ENCODE measurements at places on chromosomes 12 and 14.

DNA sequence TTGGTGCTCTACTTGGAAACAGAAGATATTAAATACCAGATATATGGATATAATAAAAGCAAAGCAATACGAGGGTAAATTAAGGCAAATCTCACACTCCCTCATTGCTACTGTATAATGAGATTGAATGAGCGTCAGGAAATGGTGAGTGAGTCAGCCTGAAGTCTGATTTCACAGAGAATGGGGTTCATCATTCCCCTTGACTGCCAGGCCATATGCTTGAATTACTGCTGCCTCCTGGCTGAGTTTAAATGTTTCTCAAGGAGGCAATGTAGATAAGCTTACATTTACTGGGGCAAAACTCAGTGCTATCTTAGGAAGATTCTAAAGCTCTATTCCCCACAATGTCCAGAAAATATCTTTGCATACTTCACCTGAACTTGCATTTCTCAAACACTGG, 380.2 kb downstream of the TMEM132D start:
- no peak for DNase-seq

GRCh38 chr14:24958271-24958670, 91.7 kb downstream of the STXBP6 start:
- DNase-seq: no peak

GRCh38 chr12:114152890-114153289, 186.8 kb upstream of the RBM19 start:
- DNase-seq: no peak

GRCh38 chr12:105721051-105721825, 390.7 kb downstream of the C12orf75 start:
- DNase-seq: no peak

GRCh38 chr12:108468196-108468968, 46.7 kb upstream of the FICD start:
- peak; percentile 7 for DNase-seq

- no peak for DNase-seq
These were observed 50.0 kb upstream of the PKP2 start for GRCh38 chr12:32946504-32947131.

GRCh38 chr12:22978962-22979361, 354.0 kb downstream of the ETNK1 start:
- no peak for DNase-seq

DNA sequence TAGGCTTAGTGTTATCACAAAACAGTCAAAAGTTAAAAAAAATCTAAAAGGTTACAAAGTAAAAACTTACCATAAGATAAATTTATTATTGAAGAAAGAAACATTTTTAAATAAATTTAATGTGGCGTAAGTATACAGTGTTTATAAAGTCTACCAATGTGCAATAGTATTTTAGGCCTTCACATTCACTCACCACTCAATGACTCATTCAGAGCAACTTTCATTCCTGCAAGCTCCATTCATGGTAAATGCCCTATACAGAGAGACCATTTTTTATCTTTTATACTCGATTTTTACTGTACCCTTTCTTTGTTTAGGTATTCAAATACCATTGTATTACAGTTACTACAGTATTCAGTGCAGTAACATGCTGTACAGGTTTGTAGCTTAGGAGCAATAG, 124.5 kb downstream of the ANO4 start:
- no peak for DNase-seq

- DNase-seq: no peak
These were observed 51.2 kb downstream of the OTX2 start for GRCh38 chr14:56759094-56759493.

DNA sequence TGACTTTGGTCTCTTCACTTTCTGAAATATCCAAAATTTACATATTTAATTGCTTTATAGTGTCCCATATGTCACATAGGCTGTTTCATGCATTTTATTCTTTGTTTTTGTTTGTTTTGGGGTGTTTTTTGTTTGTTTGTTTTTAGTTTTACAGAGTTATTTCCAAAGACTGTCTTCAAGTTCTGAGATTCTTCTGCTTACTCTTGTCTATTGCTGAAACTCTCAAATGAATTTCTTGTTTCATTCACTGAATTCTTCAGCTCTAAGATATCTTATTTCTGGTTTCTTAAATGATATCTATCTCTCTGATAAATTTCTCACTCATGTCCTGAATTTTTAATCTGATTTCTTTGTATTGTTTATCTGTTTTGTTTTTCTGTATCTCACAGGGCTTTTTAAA, 412.0 kb upstream of the ATP2B1 start:
- DNase-seq: no peak

DNA sequence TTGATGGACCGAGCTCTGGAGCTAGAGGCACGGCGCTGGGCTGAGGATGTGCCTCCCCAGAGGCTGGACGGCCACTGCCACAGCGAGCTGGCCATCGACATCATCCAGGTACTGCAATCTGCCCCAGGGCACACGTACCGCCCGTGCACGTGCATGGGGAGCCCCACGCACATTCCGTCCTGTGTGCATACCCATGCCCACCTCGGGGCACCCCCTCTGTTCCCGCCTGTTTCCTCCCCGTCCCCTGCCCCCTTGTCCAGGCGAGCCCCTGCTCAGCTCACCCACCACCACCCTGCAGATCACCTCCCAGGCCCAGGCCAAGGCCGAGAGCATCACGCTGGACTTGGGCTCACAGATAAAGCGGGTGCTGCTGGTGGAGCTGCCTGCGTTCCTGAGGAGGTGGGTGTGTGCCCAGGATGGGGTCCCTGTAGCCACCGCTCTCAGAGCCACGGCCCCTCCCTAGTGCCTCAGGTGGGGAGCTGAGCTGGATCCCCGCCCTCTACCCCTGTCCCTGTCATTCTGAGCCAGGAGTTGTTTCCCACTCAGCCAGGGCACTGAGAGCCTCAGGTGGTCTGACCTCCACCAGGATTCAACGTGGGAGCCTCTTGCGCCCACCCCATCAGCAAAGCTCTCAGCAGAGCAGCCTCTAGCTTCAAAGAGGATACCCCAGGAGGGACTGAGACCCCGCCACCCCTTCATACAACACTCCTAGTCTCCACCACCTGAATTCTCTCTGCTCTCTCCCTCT, 6.9 kb downstream of the TNFAIP2 start:
- no peak for DNase-seq

DNA sequence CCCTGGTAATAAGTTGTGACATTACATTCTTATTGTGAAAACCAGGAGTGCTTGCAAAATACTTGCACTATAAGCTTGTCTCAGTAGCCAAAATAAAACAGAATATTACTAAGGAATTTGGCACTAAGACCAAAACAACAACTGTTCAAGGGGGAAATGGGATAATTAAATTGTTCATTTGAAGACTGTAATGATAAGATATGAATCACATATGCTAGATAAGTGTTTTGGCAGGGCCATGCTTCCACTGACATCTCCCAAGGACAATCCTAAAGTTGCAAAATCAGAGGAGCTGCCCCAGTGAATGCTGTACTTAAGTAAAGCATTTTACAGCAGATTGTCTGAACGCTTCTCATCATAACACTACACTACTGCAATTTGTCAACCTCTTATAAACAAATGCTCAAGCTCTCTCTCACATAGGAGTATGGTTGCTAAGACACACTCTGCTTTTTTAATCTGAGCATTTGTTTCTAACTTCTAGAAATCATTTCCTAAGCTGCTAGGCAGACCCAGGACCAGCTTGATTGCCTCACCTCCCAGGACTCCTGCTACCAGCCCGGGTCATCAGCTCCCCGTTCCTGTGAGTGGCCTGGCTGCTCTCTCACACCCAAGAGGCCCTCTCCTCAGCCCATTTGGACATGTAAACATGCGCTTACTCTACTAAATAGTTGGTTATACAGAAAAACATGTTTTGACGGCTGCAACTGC, 191.5 kb downstream of the PAX9 start:
- DNase-seq: no peak

DNA sequence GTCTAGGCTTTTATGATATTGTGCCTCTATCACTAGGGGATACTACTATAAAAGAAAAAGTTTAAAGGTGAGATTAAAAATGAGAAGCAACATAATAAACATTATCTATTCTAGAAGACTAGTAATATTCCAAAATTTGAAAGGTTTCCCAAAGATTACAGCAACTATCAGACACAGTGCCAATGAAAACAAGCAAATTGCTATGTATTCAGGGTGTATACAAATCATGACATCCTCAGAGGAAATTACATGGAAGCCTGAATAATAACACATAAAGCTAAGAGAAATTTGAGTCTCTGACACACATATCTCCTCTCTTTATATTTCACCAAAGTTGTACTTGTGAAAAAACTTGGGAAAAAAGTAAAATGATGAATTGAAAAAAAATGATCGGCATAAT, 327.0 kb downstream of the SEC23A start:
- DNase-seq: no peak

GRCh38 chr14:89724628-89724960, 229.9 kb downstream of the EFCAB11 start:
- peak; percentile 43 for DNase-seq

DNA sequence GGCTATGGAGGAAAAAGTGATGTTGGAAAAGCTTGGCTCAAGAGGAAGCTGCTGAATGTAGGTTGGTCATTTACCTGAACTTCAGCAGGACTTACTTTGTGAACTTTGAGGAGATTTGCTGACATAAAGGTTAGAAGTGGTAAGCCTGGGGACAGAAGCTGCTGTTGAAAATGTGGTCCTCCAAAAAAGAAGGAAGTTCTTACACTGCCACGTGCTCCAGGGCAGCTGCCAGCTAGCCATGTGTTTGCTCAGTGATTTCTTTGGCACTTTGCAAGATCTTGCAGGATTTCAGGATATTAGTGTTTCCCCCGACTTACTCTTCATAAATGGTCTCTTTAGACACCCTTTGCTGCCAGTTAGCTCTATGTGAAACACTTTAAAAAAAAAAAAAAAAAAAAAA, 14.8 kb upstream of the DYRK2 start:
- no peak for DNase-seq

DNA sequence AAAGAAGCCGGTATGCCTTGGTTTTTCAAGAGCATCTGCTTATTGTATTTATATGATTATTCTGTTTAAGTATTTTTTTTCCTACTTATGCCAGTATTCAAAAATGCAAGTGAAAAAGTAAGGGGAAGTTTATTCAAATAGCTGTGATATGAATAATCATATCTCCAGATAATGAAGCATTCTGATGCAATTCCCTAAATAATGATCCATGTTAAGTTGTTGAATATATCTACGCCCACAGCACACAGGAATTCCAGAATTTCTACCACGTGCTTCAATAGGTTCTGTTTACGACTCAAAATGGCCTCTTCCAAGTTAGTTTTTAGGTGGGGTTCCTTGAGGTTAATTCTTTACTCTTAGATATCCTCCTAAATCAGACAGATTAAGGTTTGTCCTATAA, 208.3 kb downstream of the NAV3 start:
- DNase-seq: no peak

GRCh38 chr12:122022393-122023338, 982 bp downstream of the BCL7A start:
- DNase-seq: peak; percentile 14

- DNase-seq: no peak
These were observed 56.7 kb downstream of the ADIPOR2 start for GRCh38 chr12:1747609-1748008.

GRCh38 chr12:71135812-71136176, 22.0 kb downstream of the TSPAN8 start:
- no peak for DNase-seq

GRCh38 chr12:80195074-80195726, 95.9 kb downstream of the OTOGL start:
- no peak for DNase-seq

GRCh38 chr14:50388256-50388931, 8.3 kb downstream of the CDKL1 start:
- DNase-seq: no peak

DNA sequence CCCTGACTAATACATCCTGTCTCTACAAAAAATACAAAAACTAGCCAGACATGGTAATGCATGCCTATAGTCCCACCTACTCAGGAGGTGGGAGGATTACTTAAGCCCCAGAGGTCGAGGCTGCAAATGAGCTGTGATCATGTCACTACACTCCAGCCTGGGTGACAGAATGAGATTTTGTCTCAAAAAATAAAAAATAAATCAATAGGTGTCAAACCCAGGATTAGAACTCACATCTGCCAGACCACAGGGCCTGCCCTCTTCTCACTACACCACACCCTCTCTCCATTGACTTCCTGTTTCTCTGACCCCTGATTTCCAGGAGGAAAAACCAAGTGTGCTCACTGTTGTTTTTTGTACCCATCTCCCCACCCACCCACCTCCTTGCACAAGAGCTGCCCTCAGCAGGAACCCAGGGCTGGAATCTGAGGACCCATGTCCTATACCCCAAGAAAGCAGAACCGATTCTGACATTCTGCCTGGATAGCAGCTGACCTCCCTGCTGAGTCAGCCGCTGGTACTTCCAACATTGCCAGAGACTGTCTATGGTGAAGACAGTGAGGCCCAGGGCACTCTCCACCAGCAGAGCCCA, 6.2 kb downstream of the CMKLR1 start:
- DNase-seq: peak; percentile 44

- DNase-seq: peak; percentile 44
These were observed 169.2 kb upstream of the PLXNC1 start for GRCh38 chr12:93979189-93979588.

GRCh38 chr12:112458330-112458729, 39.6 kb downstream of the PTPN11 start:
- no peak for DNase-seq

- peak; percentile 88 for DNase-seq
These were observed 2.4 kb upstream of the CRIP1 start for GRCh38 chr14:105484069-105484996.

Data from CD4-positive, alpha-beta T cell treated with Interleukin-2 at 100 ng/mL for 4 hours (primary cell).